ENCODE measurements at places on chromosomes 12 and 14. TPM values are rescaled to one million over a fixed set of nuclear protein-coding genes. Genes with fewer than 3 reads are reported as not detected.

Gene RNASE7
- total RNA-seq: not detected

Gene TPPP2
- not detected for total RNA-seq

Gene CTSG
- not detected for total RNA-seq

GRCh38 chr14:55114720-55115119 is 14.3 kb upstream of the LGALS3 start:
- no peaks in the 10 kb centered on the region for H3K27me3 ChIP-seq
- H3K36me3 ChIP-seq: no peaks in the 10 kb centered on the region
- H3K4me3 ChIP-seq: no peak overlapping the region
- no peak overlapping the region for H3K27ac ChIP-seq
- no peak for DNase-seq
- no peaks in the 10 kb centered on the region for H3K4me1 ChIP-seq

DNA sequence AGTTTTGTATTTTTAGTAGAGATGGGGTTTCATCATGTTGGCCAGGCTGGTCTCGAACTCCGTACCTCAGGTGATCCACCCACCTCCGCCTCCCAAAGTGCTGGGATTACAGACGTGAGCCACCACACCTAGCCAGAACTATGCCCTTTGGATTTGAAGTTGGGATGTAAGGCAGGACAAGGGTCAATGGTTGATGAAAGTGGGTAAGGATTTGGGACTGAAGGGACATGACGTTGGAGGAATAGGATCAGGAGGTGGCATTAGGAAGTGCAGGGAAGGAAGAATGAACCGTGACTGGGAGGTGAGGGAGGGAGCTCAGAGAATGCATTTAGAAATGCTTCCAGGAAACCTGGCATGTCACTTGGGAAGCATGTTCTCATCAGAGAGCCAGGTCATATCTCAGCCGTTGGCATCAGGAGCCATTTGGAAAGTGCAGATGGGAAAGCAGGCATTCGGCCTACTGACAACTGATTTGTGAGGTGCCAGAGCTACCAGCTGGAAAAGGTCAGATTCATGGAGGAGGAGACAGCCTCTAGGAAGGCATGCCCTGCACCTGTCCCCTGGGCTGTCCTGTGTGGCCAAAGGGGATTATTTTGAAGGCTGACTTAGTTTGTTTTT is 2.2 kb downstream of the CRADD start:
- H3K4me3 ChIP-seq: no peak overlapping the region
- H3K36me3 ChIP-seq: no peaks in the 10 kb centered on the region
- peaks cover 3% of the 10 kb centered on the region for H3K4me1 ChIP-seq
- no peaks in the 10 kb centered on the region for H3K27me3 ChIP-seq

GRCh38 chr12:52123487-52124186 is 44.1 kb downstream of the SMIM41 start:
- no peak overlapping the region for H3K27ac ChIP-seq
- no peak overlapping the region for H3K4me3 ChIP-seq
- peaks cover 8% of the 10 kb centered on the region for H3K4me1 ChIP-seq
- no peaks in the 10 kb centered on the region for H3K36me3 ChIP-seq
- DNase-seq: no peak
